ENCODE measurements at places on chromosomes 4 and X. TPM values are rescaled to one million over a fixed set of nuclear protein-coding genes. Genes with fewer than 3 reads are reported as not detected.

Gene TENM3
- not detected for total RNA-seq

Gene MAMLD1
- total RNA-seq: 0.91 TPM

Gene IL13RA2
- total RNA-seq: not detected

Gene ARHGAP4
- total RNA-seq: 112 TPM

Gene GSX2
- not detected for total RNA-seq

Gene APLN
- total RNA-seq: 2.4 TPM

Gene NMU
- total RNA-seq: 0.90 TPM

Data from activated naive CD8-positive, alpha-beta T cell treated with anti-CD3 and anti-CD28 coated beads for 36 hours (primary cell).